ENCODE measurements at places on chromosomes 4 and X.

- no peak for DNase-seq
These were observed 159.5 kb downstream of the UGT8 start for GRCh38 chr4:114758066-114758465.

GRCh38 chr4:146283758-146284651 is 69.7 kb downstream of the REELD1 start:
- no peak for DNase-seq

DNA sequence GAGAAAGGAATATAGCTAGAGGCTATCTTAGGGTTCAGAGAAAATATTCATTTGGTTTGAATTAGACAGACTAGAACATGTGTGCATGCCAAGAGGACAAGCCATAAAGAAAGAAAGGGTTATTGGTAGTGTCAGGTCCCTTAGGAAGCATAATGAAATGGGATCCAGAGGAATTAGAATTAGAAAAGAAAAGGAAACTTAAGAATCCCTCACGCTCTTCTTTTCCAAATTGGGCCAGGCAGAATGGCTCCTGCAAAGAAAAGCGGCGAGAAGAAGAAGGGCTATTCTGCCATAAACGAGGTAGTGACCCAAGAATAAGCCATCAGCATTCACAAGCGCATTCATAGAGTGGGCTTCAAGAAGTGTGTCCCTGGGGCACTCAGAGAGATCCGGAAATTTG is 4.9 kb upstream of the ABCG2 start:
- no peak for DNase-seq

GRCh38 chr4:31234901-31235300 is 514.7 kb downstream of the PCDH7 start:
- no peak for DNase-seq

GRCh38 chrX:24203072-24203808 is 53.7 kb downstream of the ZFX start:
- DNase-seq, result no peak

GRCh38 chr4:74109116-74109869 is 10.3 kb upstream of the CXCL2 start:
- peak; percentile 86 for DNase-seq

- DNase-seq, result no peak
These were observed 1.1 kb downstream of the NAA10 start for GRCh38 chrX:153933748-153934147.

GRCh38 chr4:181967401-181967800 is 275.8 kb upstream of the TENM3 start:
- DNase-seq, result no peak

DNA sequence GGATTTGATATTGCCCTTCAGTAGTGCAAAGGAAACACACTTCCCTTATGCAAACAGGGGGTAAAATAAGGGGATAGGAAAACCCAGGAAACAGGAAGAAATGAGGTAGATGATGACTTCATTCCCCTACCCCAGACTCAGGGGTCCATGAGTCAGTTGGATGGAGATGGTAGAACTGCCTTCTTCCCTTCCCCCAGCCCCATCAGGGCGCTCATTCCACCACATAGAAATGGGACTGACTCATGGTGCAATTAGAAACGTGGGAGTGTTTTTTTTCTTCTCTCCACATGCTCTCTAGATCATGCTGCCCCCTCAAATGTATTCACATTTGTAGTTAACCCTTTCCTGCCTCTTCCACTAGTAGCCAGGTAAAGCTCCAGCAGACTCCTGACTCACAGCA is 23.1 kb upstream of the ARMCX2 start:
- no peak for DNase-seq

- DNase-seq, result no peak
These were observed 67.1 kb downstream of the KLHL8 start for GRCh38 chr4:87153078-87153870.

DNA sequence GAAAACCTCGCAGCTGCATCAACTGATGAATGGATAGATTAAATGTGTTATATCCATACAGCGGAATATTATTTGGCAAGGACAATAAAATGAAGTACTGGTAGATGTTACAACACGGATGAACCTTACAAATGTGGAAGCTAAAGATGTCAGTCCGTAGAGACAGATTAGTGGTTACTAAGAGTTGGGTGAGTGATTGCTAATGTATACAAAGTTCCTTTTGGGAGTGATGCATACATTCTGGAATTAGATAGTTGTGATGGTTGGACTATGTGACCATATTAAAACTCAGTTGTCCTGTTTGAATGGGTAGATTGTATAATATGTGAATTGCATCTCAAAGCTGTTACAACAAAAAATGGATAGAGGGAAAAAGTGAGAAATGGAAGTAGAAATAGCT is 2.8 kb downstream of the FIP1L1 start:
- DNase-seq, result no peak

GRCh38 chrX:45710081-45710801 is 509.6 kb upstream of the DIPK2B start:
- DNase-seq, result peak; percentile 66

GRCh38 chr4:41297832-41298231 is 41.1 kb downstream of the UCHL1 start:
- no peak for DNase-seq

DNA sequence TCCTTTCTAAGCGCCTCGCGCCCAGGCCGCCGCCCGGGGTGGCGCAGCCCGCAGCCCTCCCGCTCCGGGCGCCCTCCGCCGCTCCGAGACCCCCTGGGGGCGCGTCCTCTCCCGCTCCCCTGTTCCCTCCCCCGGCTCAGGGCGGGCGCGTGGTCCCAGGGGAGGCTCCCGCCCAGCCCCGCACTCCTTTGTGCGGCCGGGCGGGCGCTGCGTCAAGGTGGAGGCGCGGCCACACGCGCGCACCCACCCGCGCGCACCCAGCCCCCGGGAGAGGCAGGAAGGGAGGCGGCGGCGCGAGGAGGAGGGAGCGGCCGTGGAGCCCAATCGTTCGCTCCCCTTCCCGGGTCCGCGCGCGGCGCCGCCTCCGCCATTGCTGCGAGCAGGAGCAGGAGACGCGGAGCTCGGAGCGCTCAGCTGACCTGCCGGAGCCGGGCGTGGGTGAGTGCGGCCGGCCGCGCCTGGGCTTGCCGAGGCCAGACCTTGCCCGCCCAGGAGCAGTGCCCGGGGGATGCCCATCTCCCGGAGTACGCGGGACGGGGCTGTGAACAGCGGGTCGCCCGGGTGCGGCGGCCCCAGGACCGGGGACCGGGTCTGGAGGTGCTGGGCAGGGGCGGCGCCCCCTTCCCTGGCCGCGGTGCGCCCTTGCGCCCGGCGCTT is at the start of gene NSG1:
Gene NSG1, plus strand, starts transcription at position 367 of the 657 bp plus-strand sequence. CDS start 528 bp downstream, outside the sequence.
- DNase-seq, result no peak

- no peak for DNase-seq
These were observed 111.6 kb downstream of the MAGEB17 start for GRCh38 chrX:16278927-16279326.

DNA sequence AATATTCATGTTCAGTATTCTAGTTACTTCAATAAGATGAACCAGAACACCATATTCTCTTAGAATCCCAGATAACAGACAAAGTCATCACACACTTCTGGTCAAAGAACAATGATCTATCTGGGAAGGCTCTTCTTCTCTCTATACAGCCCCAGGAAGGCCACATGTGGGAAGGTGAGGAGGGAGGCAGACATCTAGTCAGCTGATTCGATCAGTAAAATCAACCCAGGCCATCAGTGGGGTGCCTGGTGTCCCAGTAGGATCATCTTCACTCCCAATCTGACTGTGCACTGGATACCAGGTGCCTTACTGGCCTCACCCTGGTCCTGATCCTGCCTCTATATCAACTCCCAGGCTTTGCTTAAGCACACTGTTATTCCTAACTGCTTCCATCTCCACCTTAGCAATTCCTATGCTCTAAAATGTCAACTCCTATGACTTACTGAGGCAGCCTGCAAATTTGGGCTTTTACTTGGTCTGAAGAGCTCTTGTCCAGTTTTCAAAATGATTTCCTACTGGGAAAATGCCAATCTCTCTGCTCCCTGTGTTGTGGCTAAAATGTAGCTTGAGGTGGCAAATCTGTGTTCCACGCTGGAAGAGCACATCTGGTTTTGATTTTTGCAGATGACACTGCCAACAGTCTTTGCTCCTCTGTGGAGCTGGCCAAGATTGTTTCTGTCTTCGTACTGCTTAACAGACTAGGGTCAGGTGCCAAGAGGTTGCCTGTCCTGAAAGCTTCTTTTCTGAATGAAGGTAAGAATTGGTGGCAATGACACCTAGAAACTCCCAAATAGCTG is 128.7 kb downstream of the MGST2 start:
- peak; percentile 52 for DNase-seq
